ENCODE measurements at places on chromosomes 4 and X.

DNA sequence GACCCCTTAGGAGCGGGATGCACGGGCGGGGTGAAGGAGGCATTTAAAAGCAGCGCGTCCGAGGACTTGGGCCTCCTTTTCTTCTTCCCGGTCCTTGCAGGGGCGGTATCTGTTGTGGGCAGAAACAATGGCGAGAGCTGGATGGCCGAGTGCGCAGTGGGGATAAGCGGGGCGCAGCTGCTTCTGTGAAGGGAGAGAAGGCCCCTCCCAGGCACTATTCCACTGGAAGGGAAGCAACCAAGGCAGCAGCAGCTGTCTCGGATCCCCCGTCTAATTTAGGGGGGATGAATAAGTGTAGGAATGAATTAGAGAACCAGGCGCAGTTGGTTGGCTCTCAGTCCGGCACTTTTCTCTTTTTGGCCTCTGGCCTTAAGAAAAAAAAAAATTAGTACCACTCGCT lies 995 bp downstream of the SMARCA5 start:
- peak; percentile 28 for DNase-seq

GRCh38 chr4:169810325-169811323 lies 52.9 kb upstream of the HPF1 start:
- peak; percentile 66 for DNase-seq

DNA sequence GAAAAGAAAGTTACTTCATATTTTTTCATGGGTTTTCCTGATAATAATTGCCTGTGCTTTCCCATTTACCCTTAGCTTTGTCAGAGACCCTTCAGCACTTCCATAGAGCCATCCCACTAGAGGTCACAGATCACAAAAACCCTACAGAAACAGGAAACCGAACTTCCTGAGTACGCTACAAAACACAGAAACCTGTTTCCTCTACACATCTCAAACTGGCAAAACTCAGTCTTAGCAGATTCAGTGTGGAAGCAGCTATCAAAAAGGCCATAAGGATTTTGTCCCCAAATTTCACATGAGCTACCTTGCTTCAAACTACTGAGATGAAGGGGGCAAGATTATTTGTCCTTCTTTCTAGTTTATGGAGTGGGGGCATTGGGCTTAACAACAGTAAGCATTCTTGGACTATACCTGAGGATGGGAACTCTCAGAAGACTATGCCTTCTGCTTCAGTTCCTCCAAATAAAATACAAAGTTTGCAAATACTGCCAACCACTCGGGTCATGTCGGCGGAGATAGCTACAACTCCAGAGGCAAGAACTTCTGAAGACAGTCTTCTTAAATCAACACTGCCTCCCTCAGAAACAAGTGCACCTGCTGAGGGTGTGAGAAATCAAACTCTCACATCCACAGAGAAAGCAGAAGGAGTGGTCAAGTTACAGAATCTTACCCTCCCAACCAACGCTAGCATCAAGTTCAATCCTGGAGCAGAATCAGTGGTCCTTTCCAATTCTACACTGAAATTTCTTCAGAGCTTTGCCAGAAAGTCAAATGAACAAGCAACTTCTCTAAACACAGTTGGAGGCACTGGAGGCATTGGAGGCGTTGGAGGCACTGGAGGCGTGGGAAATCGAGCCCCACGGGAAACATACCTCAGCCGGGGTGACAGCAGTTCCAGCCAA lies at the start of gene MMRN1:
Gene MMRN1 (plus strand): TSS at position 206 of the 902 bp plus-strand sequence. CDS start 118 bp downstream, at position 324.
- peak; percentile 37 for DNase-seq

GRCh38 chr4:150990250-150990649 lies 24.8 kb downstream of the LRBA start:
- DNase-seq: no peak

- DNase-seq: no peak
Observed at GRCh38 chrX:106710771-106711170, 15.7 kb upstream of the RNF128 start.

DNA sequence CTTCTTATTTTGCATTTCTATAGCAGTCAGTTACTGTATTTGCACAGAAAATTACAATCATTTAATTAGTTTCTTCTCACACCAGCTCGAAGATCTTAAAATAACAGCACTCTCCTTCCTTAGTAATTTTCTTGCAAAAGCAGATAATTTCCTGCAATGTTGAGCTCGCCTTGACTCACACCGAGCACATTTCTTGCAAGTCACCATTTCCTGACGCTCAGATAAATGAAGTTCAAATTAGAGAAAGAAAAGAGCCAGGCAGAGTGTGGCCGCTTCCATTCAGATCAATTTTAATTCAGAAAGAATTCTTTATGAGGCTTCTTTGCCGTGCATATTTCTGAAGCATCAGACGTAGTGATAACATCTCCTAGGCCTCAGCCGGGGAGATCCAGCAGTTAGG lies 10.1 kb downstream of the SORCS2 start:
- DNase-seq: no peak

Data from CD4-positive, alpha-beta T cell treated with Interleukin-17A for 1 hour (primary cell).